ENCODE measurements at places on chromosomes 7 and 10.

GRCh38 chr10:11176746-11177145, 159.1 kb downstream of the CELF2 start:
- no peak for DNase-seq

- DNase-seq: no peak
These were observed 3.1 kb downstream of the CADPS2 start for GRCh38 chr7:122883049-122883680.

- no peak for DNase-seq
These were observed 19.9 kb downstream of the WDR86 start for GRCh38 chr7:151389768-151390597.

DNA sequence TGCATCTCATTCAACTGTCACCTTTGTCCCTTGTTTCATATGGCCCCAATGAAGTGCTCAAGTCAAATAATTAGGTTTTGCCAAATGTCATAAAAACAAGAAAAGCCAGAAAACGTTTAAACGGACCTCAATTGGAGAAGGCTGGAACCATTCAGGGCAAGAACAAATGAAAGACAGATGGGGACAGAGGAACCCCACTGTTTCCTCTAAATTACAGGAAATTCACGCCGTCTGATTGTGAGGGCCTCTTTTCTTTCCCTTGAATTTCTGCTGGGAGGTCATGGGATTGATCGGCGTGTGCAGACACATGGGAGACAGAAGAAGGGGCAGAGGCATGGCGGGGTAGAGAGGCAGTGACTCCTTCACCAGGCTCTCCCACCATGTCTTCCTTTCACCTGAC, 656.4 kb downstream of the KCNMA1 start:
- DNase-seq: no peak

GRCh38 chr10:109924967-109925620, 1.8 kb upstream of the XPNPEP1 start:
- no peak for DNase-seq
